ENCODE measurements at places on chromosomes 5 and 9.

GRCh38 chr9:79020276-79020675, 551.5 kb upstream of the TLE4 start:
- DNase-seq, result no peak

GRCh38 chr5:118052503-118052902, 935.8 kb downstream of the DTWD2 start:
- DNase-seq, result no peak

GRCh38 chr9:112387115-112387514, 7.2 kb downstream of the HSDL2 start:
- no peak for DNase-seq

GRCh38 chr5:138653502-138653901, 78.3 kb upstream of the HSPA9 start:
- no peak for DNase-seq

DNA sequence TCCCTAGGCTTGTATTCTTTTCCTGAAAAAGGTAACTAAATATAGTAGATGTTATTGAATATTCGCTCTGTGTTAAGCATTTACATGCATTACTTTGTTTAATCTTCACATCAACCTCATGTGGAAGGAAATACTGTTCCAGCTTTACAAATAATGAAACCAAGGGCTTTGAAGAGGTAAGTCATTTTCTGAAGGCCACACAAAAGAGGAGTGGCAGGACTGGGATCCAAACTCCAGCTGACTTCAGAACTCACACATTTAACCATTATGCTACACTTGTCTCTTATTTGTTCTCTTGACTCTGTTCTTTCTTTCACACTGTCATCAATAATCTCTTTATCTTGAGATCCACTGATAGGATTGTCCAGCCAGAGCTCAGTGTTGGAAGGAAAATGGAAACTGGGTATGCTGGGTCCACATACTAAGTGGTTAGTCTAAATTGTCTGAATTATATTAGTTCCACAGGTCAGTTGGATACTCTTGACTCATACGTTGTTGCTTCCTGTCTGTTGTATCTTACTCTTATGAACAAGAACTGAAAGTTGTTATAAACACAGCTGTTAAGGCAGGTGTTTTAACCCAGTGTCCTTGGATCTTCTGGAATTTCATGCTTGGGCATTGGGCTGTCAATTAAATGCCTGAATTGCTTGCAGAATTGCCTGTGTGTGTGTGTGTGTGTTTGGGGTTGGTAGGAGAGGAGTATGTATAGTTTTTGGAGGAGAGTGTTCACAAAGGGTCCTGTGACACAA, 65.6 kb downstream of the TLE4 start:
- no peak for DNase-seq

DNA sequence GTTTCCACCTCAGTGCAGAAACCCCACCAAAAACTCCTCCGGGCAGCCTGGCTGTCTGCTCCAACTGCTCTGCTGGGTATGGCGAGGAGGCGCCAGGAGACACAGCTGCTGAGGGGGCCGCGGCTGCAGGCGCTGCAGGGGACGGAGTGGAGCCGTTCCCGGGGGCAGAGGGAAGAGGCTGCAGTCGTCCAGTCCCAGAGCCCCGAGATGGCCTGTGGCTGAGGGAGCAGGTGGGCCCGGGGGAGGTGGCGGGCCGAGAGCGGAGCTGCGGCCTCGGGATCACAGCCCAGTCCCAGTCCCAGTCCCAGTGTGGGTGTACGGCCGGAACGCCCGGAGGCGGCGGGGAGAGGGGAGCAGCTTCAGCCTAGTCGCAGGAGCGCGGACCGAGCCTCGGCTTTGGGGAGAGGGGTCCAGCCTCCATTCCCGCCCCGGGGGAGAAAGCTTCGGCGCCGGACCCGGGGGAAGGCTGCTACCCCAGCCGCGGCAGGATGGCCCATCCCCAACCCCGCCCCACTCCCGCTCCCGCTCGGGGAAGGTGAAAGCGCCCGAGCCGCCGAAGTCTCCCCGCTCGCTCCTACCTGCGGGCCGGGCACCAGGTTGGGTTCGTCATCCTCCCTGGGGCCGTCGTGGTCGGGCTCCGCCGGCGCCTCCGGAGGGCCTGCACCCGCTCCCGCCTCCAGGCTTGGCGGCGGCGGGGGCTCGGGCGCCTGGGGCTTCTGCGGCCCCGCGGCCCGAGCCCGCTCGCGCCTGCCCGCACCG, 513 bp downstream of the FAM193B start:
- no peak for DNase-seq

DNA sequence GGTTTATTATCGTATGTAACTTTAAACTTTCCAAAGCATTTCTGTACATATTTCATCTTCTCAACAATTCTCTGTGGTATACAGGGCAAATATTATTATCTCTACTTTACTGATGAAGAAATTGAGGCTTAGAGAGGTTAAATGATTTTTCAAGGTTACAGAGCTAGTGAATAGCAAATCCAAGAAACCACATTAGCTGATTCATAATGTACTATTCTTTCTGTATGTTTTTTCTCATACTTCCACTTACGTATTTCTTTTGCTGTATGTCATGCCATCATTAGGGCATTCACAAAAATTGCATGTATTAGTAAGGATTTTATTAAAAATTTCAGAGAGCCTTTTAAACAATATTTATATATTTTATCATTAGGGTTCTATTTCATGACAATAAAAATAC, 372.4 kb upstream of the DMAC1 start:
- no peak for DNase-seq

- DNase-seq, result no peak
These were observed 78.8 kb upstream of the IZUMO3 start for GRCh38 chr9:24624481-24624880.

- no peak for DNase-seq
These were observed 616.5 kb downstream of the PTPRD start for GRCh38 chr9:9996259-9996658.

DNA sequence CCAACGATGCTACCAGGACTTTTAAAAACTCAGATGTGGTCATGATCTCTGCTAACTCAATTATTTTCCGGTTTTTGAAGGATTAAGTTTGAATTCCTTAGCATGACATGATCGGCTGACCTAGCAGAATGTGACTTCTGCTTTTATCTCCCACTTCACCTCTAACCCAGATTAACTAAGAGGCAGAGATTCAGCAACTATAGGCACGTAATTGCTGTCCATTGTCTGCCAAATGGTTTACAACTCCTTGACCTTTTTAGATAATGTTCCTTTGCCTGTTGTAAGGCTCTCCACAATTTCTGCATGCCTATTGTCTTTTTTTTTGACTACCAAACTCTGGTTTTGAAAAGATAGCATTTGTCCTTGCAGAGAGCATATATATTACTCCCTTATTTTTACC, 268.2 kb downstream of the BRINP1 start:
- no peak for DNase-seq

DNA sequence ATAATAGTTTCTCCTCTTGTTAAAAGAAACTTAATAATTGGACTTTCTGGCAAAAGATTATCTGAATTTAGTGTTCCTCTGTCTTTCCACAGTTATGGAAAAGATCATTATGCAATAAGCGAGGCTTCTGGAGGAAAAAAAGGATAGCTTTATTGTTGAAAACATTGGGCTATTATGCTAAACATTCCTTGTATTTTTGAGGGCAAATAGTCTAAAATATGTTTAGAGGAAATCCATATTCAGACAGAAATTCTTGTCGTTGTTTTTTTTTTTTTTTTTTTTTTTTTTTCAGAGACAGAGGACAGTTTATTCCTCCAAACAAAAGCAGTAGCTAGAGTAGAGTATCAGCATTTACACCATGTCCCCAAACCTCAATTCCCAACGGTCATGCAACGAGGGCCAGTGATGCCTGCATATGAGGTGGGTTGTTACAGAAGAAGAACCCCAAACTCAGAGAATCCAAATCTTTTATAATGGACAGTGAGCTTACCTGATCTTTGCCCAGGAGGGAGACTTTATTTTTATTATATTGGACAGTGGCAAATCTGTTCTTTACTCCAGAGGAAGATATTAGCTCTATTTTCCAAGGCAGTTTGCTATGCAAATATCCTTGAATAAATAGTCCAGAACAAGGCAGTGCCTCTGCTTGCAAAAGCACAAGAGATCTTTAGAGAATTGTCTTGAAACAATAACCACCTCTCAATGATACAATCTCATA, 48.4 kb upstream of the CDK5RAP2 start:
- no peak for DNase-seq

GRCh38 chr9:83708515-83709158, 879 bp upstream of the UBQLN1 start:
- no peak for DNase-seq

DNA sequence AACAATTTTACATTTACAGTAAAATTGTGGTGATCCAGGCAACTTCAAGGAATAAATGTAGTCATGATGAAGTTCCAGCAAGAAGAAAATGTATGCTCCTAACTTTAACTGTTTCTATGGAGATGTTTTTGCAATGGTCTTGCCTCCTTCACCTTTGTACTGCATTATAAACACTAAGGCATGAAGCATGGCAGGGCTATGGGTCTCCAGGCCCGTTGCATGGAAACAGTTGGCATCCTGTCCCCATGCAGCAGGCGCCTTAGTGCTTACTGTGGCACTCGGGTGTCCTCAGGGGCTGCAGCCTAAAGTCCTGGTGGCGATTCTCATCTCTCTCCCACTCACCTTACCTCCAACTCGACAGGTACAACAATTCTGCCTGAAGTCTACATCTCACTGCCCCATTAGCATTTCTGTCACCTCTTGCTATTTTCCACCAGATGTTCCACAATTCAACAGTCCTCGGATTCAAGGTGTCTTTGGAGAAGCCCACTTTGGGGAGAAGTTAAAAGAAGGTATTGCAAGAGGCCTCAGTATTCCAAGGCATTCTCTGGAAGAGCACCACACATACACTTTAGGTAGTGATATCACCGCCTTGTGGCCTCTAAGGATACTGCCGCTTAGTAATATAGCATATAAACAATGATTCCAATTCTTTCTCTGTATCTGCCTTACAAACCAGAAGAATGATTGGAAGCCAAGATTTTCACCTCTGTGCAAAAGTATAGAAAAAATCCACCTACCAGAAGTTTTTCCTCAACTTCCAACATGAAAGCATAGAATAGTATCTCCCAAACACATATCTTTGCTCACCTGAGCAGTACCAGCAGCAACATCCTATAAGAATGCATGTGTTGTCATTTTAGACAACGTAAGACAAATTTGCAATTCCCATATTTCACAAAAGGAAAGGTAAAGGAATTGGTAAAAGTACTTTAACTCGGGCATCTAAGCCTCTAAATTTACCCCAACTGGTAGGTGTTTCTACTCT, 5.1 kb downstream of the LIFR start:
- no peak for DNase-seq

DNA sequence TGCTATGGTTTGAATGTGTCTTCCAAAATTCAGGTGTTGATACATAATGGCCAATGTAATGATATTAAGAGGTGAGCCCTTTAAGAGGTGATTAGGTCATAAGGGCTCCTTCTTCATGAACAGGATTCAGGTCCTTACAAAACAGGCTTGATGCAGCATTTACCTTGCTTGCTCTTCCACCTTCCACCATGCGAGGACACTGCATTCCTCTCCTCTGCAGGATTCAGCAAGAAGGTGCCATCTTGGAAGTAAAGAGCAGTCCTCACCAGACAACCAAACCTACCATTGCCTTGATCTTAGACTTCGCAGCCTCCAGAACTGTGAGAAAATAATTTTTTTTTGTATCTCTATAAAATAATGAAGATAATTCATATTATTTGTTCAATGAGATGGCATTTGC, 314.0 kb upstream of the SMARCA2 start:
- no peak for DNase-seq

DNA sequence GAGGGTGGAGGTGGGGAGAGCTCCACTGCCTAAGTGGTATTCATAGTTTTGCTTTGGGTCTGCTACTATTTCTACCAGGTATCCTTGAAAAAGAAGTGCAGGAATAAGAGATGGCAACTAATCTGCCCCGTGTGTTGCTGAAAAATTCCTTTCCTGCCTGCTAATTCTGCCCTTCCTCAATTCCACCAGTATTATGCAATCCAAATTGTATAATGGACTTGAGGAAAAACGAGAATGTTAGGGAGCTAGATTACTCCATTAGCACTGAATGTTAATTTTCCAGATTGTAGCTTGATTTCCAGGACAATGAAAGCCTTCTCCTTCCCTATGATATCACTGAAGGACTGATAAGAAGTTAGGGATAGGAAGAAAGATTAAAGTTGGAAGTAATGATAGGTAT, 16.9 kb downstream of the ADAM19 start:
- DNase-seq, result no peak

GRCh38 chr9:99595796-99596195, 225.9 kb upstream of the NR4A3 start:
- no peak for DNase-seq

GRCh38 chr9:27529316-27530278, at the start of gene MOB3B:
Gene MOB3B (minus strand): TSS chr9:27529814. CDS start chr9:27455550, 74,264 bp downstream.
- no peak for DNase-seq

- DNase-seq, result no peak
These were observed 169.8 kb upstream of the KCNN2 start for GRCh38 chr5:114192108-114192507.

GRCh38 chr5:148796936-148797335, 29.5 kb upstream of the ADRB2 start:
- no peak for DNase-seq

DNA sequence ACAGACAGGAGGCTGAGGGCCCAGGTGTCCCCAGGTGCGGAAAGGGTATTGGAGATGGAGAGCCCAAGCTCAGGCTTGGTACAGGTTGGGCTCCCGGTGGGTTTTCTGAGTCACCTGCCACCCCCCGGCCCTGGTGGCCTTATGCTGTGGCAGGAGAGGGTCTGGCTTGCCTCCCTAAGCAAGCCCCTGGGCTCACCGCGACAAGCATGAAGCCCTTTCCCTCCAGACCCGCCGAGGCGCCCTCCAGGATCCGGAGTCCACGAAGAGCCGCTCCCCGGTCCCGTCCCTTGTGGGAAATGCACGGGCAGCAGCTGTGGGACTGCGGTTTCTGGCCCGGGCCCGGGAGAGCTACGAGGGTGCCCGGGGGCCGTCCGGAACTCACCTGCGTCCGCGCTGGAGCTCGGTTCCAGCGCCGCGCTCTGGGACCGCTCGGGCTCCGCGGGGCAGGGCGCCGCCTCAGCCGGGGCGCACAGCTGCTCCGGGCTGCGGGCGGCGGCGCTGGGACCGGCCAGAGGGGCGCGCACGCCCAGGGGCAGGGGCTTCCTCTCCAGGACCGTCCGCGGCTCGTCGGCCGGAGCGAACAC, 757 bp downstream of the SAPCD2 start:
- DNase-seq, result no peak

GRCh38 chr9:110788871-110789270, 120.3 kb downstream of the MUSK start:
- DNase-seq, result no peak

DNA sequence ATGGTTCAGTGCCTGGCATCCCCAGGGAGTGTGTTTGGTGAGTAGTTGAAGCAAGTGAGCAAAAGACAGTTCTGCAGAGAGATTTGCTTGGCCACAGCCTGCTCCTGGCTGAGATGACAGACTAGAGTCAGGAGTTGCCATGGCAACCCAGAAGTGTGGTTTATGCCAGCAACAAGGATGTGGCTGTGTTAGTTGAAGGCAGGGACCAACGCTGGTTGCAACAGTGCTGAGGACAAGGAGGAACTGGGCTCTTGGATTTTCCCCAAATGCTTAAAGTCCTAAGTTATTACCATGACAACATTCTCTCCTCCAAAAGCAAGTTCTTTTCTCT, 2.7 kb downstream of the NXNL2 start:
- DNase-seq, result no peak
